ENCODE measurements at places on chromosomes 4 and X.

GRCh38 chrX:111083081-111083480 lies 12.9 kb upstream of the PAK3 start:
- DNase-seq: no peak

DNA sequence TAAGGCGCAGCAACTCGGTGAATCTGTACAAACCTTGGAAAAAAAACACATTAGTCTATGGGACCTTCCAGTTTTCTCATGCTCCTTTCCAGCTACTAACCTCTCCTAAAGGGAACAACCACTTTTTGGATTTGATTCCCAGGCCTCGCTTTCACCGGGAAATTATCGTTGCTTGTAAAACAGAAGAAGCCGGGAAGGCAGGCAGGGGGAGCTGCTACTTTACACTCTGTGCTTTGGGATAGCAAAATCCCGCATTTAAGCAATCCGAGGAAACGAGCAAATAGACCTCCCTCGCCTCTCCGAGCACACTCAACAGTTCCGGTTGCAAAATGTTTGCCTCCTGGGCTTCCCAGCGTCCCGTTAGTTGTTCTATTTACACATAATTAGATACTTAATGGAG lies 1.2 kb downstream of the CD38 start:
- no peak for DNase-seq

- DNase-seq: no peak
These were observed 707.1 kb upstream of the SLIT2 start for GRCh38 chr4:19544446-19545125.

GRCh38 chrX:336227-336626 lies 17.6 kb upstream of the GTPBP6 start:
- DNase-seq: no peak

GRCh38 chr4:986879-987623 lies at the start of gene IDUA:
Gene IDUA (plus strand): TSS chr4:987044. CDS start chr4:987085, 41 bp downstream.
- DNase-seq: peak; percentile 62

DNA sequence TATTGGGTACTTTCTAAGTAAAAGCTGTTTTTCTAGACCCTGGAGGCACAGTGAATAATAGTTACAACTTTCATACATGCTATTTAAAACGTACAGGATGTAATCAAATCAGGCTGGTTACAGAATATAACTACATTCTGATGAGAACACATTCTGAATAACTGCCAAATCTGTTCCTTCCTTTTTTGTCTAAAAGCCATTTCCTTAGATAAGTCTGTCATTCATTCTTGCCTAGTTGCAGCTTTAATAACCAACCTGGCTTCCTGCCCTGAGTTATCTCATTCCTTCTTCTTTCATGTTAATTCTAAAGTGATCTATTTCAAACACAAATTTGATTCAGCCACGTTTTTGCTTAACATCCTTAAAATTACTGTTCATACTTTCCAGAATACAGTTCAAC lies 189.7 kb upstream of the ITM2A start:
- no peak for DNase-seq

- DNase-seq: no peak
These were observed 44.9 kb upstream of the BBS12 start for GRCh38 chr4:122687531-122688061.

GRCh38 chrX:31356275-31357212 lies 284.7 kb upstream of the FTHL17 start:
- DNase-seq: no peak

- no peak for DNase-seq
These were observed 7.9 kb downstream of the TRIML1 start for GRCh38 chr4:188147176-188147575.

DNA sequence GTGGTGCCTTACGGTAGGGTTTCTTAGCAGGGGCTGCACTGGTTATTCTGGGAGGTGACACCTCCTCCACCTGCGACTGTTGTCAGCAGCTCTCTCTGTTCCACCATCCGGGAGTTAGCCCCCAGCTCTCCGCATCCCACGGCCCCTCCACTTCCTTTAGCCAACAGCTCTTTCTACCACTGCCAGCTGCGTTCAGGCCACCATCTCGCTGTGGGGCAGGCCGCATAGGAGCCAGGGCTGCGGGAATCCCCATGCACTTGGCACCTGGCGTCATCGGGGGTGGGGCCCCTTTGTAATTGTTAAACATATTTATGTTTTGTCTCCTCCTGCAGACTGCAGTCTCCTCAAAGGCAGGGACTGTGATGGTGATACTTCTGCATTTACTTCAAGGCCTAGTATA lies 480.2 kb downstream of the SMARCA1 start:
- no peak for DNase-seq

GRCh38 chr4:8437281-8437680 lies 3.2 kb downstream of the ACOX3 start:
- no peak for DNase-seq

GRCh38 chrX:138492371-138492770 lies 219.1 kb downstream of the FGF13 start:
- DNase-seq: no peak

GRCh38 chrX:141405853-141406492 lies 163.7 kb upstream of the SPANXC start:
- DNase-seq: no peak

DNA sequence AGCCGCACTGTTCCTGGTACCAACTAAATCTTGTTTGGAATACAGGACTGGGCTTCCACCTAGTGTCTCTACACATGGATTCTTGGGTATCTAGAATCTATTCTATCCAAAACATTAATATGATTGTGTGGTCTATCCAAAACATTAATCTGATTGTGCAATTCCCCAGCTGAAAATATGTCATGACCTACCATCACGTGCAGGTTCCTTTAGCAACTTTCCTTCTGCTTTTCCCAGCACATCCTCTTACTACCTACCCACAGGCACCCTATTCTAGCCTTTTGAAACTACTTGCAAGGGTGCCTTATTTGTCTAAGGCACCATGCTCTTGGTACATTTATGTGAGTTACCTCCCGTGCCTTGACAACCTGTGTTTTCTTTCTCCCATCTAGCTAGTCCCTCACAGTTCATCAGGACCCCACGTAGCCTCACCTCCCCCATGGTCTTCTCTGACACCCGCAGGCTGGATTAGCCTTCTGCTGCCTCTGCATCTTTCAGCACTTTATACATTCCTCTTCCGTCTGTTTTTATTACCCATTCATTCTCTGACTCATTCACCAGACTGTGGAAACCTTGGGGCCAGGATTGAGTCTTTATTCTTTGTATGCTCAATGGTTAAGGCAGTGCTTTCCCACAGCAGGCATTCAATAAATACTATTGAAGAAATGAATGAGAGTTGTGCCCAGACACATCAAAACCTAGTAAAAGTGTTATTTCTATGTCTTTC lies 88.8 kb upstream of the FAM9B start:
- DNase-seq: no peak

- no peak for DNase-seq
These were observed 4.4 kb upstream of the APLN start for GRCh38 chrX:129659141-129659540.
